ENCODE measurements at places on chromosomes 1 and 21.

DNA sequence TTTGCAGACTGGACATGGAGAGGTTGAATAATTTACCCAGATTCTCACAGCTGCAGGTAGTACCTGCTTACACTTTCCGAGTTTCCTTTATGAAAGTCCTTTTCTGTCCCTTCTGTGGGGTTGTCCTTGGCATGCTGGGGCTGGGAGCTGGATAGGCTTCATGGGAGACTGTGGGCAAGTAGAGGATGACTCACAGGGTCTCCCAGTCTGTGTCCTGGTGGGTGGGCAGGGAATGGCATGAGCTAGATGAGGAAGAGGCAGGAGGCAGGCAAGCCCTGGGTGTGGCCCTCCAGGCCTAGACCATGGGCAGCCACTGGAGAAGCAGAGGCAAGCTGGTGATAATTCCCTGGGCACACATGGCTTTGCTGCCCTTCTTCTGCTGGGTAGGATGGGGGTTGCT, 80.6 kb downstream of the NAV1 start:
- DNase-seq, result no peak

GRCh38 chr1:192732787-192733186, 76.1 kb upstream of the RGS2 start:
- no peak for DNase-seq

DNA sequence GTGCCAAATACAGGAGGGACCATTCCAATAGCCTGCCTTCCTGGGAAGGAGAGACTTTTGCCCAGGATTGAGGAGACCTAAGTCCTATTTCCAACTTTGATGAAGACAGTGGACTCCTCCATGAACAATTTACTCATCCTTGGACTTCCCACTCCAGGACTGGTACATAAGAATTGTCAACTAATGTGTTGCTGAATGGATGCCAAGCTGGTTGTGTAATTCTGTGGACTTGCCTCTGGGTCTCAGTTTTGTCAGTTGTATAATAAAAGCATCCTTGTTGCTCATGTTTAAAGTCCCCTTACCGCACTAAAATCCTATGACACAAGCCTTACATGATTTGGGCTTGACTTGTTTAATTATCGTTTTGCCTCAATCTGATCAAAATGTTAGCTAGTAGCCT, 13.2 kb upstream of the ZP4 start:
- DNase-seq, result no peak

DNA sequence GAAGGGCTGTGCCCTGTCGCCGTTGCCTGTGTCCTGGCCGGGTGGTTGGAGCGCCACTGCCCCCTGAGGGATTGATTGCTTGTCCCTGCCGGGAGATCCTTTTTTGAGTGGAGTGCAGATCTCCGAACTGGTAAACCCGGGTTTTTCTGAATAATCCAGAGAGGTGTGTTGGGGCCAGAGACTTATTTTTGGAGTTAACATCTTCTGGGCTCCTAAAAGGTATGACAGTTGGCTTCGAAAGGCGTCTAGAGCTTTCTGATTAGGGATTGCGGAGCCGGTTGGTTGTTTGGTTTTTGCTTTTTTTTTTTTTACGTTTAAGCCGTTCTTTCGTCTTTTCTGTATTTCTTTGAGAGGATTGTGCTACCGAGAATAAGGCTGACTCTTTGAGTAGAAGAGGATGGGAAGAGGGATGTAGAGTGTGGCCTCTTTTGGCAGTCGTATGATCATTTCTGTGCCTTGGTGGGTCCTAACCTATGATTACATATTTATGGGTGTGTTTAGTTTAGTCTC, 756 bp downstream of the RLF start:
- no peak for DNase-seq

All from NCI-H1436 treated with DMSO at 0.1 percent for 48 hours (cell line).